SW 1271 (cell line): ENCODE measurements at places on chromosomes 2 and 18.

DNA sequence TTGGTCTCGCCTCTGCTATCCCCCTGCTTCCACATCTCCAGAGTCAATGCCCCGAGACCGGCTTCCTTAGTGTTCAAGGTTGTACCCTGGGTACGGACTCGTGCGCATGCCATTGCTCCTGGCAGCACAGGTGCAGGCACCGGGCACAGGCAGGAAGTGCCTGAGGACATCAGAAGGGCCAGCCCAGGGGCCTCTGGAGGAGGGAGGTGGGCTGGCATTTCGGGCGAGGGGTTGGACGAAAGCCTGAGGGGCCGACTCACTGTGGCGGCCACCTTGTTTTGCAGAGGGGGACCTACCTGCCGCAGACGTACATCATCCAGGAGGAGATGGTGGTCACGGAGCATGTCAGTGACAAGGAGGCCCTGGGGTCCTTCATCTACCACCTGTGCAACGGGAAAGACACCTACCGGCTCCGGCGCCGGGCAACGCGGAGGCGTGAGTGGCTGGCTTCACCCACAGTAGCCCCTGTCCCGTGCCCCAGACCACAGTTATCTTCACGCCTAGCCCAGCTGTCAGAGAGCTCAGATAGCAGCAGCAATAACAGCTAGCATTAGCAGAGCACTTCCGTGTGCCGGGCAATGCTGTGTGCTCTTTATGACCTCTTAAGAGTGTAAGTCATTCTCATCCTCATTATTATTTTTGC is 12.5 kb downstream of the ITM2C start:
- no peak for DNase-seq

GRCh38 chr18:48950536-48951447 is at the start of gene SMAD7:
SMAD7 (minus strand) TSS chr18:48950965; CDS start chr18:48950424, 541 bp downstream.
- DNase-seq = no peak

DNA sequence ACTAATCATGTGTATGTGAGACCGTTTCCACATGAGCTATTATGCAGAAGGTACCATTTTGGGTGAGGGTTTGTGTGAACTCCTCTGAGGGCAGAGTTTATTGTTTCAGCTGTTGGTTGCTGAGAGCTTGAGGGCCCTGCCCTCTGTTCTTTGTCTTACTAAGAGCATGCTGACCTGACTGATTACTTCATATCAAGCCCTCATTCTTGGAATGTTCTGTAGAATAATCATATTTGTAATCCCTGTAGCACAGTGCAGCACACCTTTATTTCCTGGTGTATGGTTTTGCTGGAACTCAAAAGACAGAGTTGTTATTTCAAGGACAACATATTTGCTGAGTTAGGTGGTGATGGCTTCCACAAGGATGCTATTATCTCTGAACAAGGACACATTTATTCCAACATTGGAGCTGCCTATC is 118.5 kb downstream of the GALNT3 start:
- DNase-seq = no peak

GRCh38 chr18:40687399-40687798 is 1267.6 kb upstream of the PIK3C3 start:
- no peak for DNase-seq

DNA sequence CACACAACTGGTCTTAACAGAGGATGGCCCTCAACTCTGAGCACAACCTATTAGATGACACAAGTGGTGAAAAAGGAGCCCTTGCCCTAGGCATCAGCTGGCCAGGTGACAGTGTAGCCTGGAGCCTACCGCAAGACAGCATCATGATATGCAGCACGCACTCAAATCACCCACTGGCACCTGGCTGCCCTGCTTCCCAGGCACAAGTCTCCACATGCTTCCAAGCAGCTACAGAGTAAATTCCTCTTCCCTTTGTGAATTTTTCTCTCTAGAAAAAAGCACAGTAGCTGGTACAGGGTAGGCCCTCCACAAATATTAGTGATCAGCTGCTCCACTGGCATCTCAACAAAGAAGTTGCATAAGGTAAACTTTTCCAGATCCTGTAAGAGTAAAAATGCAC is 6.0 kb downstream of the FBXO15 start:
- DNase-seq = no peak

DNA sequence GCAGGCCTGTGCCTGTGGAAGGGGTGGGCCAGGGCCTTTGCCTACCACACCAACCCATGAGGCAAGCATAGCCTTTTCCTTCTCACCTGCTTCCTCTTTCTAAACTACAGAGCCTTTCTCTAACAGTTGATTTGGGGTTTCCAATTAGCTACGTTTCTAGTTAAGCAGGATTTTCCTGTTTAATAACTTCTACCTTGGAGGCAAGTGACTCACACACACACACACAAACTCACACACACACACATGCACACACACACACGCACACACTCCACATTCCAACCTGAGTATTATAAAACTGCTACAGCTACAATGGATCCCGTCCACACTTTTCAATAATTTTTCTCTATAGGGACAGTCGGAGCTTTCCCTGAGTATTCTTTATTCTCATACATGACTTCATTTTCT is 84.9 kb downstream of the SOX11 start:
- DNase-seq = no peak

- no peak for DNase-seq
Measured at GRCh38 chr2:174174741-174175140, 73.6 kb downstream of the OLA1 start.
